Inflammatory macrophage (primary cell): ENCODE measurements at places on chromosomes 4 and X.

GRCh38 chr4:67603310-67604028 lies 44.9 kb downstream of the STAP1 start:
- no peak for DNase-seq

- no peak for DNase-seq
These were observed 111.9 kb upstream of the PCDH18 start for GRCh38 chr4:137644201-137644600.

DNA sequence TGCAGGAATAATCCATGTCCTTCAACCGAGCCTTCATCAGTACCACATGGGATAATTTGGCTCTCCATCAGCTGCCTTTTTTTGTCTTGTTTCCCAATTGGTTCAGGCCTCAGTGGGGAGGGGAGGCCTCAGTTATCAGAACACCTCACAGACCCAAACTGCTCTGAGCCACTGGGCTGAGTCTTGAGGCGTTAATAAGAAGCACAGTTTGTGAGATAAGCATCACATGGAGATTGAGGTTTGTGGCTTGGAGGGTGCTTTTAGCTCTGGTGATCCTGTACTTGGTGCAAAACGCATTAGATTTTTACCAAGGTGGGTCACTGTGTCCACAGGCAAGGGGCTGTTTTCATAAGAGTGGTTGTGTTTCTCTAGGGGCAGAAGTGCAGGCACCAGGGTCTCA lies 82.8 kb upstream of the HPF1 start:
- DNase-seq = no peak

- no peak for DNase-seq
These were observed 664 bp downstream of the PRSS12 start for GRCh38 chr4:118351851-118352827.

- DNase-seq = no peak
These were observed 5.1 kb upstream of the FAT1 start for GRCh38 chr4:186728631-186729271.

DNA sequence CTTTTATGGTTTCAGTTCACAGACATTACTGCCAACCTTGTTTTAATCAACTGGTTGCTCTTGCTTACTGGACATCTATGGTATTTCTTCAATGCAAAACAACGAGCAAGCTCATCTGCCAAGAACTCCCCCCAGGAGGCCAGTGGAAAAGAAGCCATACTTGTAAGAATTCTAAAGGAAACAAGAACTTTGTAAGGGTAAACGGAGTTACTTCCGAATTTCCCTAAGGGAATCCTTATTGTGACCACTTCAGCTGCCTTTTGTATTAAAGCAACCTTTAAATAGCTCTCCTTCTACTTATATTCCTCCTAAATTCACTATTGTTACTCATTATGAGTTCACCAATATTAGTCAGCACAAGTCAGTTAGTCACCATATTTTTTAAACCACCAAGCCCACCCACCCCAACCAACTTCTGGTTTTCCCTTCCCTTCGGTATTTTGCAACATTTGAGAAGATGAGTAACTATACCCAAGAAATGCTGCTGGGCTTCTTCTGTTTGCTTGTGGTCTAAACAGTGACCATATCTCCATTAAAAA lies 602.8 kb upstream of the DIPK2B start:
- DNase-seq = peak; percentile 86

DNA sequence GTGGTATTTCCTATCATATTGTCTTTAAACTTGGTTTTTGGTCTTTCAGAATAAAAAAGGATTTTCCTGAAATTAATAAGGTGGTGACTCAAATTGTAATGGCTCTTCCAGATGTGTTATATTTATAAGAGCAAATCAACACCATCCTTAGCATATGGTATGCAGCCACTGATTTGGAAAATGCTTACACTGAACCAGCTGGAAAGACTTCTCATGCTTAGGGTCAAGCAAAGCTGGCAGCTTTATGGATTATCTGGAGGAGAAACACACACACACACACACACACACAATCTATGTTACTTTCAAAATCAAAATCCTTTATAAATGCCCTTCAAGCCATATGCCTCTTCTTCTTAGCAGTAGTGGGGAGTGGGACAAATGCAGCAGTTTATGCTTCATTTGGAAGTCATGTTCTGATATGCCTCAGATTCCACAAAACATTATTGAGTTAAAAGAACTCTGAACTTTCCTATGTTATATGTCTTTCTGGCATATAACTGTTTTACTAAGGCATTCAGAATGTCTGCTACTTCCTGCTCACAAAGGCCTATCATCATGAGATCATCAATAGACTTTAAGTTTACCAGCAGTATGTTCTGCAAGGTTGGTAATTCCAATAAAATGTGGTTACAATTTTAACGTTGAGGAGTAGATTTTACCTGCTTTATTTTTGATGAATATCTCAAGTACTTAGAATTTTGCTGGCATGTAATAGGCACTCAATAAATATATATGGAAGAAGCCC lies 72.9 kb upstream of the PRDM5 start:
- DNase-seq = no peak

DNA sequence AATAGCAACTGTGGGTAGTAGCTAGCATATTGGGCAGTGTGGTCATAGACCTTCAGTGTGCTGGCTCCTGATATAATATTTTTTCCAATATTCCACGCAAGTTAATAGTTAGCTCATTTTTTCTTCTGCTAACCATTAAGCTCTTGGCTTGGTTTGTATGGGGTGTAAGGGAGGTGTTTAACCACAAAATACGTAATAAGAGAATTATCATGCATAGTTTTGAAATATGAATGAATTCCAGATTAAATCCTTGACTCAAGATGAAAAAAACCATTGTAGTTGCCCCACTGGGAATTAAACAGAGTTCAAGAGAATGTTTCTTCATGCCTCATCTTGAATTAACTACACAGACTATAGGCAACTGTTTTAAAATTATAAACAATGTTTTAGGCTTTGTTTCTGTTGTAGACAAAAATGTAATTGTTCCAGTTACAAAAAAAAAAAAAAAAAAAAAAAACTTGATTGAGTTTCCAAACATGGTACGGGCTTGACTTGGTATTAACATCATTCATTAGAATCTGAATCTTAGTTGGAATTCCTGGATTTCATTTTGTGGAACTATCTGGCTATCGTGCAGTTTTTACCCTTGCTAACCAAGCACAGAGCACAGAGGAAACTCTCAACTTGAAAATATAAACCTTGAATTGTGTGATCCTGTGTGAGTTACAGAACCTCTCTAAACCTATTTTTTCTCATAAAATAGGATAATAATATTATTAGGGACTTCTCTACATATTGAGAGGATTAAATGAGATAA lies 28.4 kb downstream of the CXCL1 start:
- DNase-seq = no peak

GRCh38 chrX:63884821-63885790 lies 100.1 kb upstream of the ARHGEF9 start:
- no peak for DNase-seq
